Suppressor macrophage (primary cell): ENCODE measurements at places on chromosomes 3 and 15.

GRCh38 chr3:13236557-13237173, 163.4 kb upstream of the IQSEC1 start:
- DNase-seq = no peak

DNA sequence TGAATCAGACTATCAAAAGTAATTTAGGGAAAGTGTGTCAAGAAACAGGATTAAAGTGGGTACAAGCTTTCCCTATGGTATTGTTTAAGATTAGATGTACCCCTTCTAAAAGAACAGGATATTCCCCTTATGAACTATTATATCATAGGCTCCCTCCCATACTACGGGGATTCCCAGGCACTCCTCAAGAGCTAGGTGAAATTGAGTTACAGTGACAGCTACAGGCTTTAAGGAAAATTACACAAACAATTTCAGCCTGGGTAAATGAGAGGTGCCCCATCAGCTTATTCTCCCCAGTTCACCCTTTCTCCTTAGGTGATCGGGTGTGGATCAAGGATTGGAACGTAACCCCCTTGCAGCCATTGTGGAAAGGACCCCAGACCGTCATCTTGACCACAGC, 240.8 kb upstream of the CNTN6 start:
- DNase-seq = no peak

DNA sequence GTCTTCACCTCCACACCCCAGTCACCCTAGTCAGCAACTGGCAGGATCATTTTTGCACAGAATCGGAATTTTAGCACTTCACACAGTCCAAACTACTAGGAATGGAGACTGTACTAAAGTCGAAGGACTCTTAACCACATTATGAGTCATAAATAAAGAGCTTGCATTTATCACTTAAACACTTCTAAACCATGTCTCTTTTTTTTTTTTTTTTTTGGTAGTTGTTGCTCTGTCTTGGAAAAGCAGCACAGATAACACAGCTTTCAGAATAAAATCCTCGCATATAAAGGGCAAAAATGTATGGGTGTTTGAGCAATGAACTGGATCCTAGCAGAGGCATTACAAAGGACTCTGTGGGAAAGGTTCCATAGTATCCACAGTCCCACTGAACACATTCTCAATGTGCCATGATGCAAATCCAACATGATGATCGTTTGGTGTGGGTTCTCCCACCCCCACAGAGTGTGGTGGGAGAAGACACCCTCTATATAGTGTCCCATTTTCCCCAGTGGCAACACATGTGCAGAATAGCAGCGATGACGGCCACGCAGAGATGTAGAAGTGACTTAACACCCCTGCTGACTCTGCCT, 47.1 kb downstream of the FOXP1 start:
- DNase-seq = no peak

DNA sequence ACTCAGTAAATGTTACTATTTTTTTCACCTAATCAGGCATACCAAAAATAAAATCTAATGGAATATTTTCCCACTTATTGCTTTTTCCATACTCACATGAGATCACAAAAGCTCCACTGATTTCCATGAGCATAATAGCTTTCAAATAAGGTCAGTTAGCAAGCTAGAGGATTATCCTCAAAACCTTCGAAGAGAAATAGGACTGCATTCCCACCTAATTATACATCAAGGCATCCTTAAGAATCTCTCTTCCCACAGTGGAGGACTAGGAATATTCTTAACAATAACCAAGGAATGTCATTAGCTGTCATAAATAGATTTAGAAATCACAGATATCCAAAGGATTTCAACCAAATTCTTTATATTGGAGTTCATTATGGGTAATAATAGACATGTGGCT, 127.9 kb upstream of the STT3B start:
- DNase-seq = no peak

DNA sequence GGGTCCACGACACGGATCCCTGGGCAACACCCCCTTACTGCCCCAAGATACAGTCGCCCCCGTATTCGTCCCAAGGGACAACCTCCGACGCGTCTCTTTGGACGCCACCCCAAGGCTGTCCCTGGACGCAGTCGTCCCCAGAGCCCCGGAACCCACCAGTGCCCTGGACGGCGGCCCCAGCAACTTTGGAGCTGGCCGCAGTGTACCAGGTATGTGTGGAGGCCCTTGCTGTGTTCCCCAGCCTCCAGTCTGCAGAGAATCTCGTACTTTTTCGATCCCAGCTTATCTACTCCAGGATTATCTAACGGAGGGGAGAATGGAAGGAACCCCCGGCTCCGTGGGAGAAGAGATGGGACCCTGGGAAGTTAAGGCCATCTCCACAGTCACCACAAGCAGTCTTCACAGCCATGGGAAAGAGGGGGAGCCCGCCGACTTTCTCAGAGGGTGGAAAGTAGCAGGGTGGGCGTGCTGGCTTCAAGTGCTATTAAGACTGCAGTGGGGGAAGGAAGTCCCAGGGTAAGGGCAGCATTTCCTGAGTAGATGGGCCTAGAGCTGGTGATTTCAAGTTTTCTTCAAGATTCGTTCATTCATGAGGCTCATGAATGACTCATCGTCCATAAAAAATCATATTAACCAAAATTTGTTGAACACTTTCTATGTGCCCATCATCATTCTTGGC, 1.1 kb downstream of the MESP2 start:
- DNase-seq = no peak

- no peak for DNase-seq
These were observed 43.8 kb downstream of the SLC2A2 start for GRCh38 chr3:170982733-170983132.

DNA sequence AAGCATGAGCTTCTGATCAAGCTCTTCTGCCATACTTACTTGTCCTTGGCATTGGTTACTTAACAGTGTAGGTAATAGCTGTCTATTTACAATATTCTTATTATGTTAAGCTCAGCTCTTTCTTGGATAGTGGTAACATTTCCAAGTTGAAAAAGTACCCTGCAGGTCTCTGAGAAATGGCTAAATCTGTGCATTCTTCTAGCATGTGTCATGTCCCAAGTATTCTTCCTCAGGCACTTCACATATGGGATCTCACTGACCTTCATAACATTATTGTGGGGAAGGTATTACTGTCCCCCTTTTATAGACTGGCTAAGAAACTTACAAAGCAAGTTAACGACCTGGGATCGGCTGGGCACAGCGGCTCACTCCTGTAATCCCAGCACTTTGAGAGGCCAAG, 236.1 kb downstream of the RORA start:
- no peak for DNase-seq
